CD4-positive, alpha-beta memory T cell (primary cell): ENCODE measurements at places on chromosomes 1 and 21. TPM values are rescaled to one million over a fixed set of nuclear protein-coding genes. Genes with fewer than 3 reads are reported as not detected.

The ATF3 gene
- total RNA-seq, result 2.7 TPM

- H3K27ac ChIP-seq, result no peak overlapping the region
- no peak overlapping the region for H3K4me3 ChIP-seq
- H3K4me1 ChIP-seq, result peaks cover 8% of the 10 kb centered on the region
- H3K27me3 ChIP-seq, result no peaks in the 10 kb centered on the region
Measured at GRCh38 chr1:234258071-234258470, 115.2 kb upstream of the COA6 start.

GRCh38 chr1:67937010-67937409 is 103.7 kb upstream of the GNG12 start:
- no peak overlapping the region for H3K27ac ChIP-seq
- DNase-seq, result no peak
- no peaks in the 10 kb centered on the region for H3K27me3 ChIP-seq
- no peak overlapping the region for H3K4me3 ChIP-seq
- H3K36me3 ChIP-seq, result no peaks in the 10 kb centered on the region

The TAGLN2 gene
- 207 TPM for total RNA-seq

DNA sequence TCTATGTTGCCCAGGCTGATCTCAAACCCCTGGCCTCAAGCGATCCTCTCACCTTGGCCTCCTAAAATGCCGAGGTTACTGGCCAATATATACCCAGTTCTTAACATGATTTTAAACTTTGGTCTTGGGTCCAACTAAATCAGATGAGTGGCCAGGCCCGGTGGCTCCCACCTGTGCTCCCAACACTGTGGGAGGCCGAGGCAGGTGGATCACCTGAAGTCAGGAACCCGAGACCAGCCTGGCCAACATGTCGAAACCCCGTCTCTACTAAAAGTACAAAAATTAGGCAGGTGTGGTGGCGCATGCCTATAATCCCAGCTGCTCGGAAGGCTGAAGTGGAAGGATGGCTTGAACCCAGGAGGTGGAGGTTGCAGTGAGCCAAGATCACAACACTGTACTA is 29.6 kb downstream of the TOMM20 start:
- no peak overlapping the region for H3K27ac ChIP-seq
- H3K36me3 ChIP-seq, result no peaks in the 10 kb centered on the region
- no peak for DNase-seq
- H3K4me1 ChIP-seq, result peaks cover 24% of the 10 kb centered on the region
- H3K27me3 ChIP-seq, result no peaks in the 10 kb centered on the region
- no peak overlapping the region for H3K4me3 ChIP-seq

The GIPC2 gene
- total RNA-seq, result 0.52 TPM

DNA sequence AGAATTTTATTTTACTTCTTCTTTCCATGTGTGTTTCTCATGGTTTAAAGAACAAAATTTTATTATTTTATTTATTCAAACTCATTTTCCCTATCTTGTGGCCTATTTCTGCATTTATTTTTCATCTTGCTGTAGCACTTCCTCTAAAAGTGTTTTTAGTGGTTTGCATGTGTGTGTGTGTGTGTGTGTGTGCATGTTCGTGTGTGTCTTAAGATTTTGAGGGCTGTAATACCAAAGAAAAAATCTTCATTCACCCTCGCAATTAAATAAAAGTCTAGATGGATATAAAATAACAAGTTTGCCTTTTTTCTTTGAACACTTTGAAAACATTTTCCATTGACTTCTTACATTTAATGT is 24.6 kb upstream of the FCRL3 start:
- H3K36me3 ChIP-seq, result no peaks in the 10 kb centered on the region
- no peak for DNase-seq
- H3K4me3 ChIP-seq, result no peak overlapping the region
- H3K27me3 ChIP-seq, result no peaks in the 10 kb centered on the region

DNA sequence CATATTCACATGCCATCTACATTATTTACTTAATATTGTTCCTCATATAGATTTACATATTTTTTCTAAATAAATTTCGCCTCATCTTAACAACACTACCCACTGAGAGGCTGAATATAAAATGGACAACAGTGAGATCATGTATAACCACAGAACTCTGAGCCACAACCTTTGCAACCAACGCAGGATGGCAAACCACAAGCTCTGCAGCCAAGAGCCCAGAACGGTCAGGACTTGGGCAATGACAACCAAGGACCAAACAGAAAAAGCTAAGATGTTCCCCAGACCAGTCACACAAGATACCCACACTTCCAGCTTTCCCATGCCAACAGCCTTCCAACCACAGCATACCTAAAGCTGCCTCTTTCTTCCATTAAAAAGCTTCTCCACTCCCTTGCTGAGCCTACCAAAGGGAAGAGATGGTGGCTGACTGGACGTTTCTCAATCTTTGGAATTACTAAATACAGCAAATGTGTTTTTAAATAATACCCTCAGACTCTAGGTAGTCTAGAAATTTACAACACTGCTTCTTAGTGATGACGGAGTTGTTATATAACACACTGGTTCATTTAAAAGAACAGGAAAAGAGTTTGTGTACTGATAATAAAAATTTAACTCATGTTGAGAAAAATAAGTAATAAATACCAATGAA is 117.9 kb downstream of the AKT3 start:
- no peak for DNase-seq
- H3K4me1 ChIP-seq, result no peaks in the 10 kb centered on the region
- no peak overlapping the region for H3K27ac ChIP-seq
- no peaks in the 10 kb centered on the region for H3K36me3 ChIP-seq
- H3K4me3 ChIP-seq, result no peak overlapping the region

The ST6GALNAC5 gene
- total RNA-seq, result not detected

GRCh38 chr21:25717491-25718147 is 17.1 kb downstream of the ATP5PF start:
- DNase-seq, result no peak
- H3K36me3 ChIP-seq, result peaks cover 5% of the 10 kb centered on the region
- H3K4me1 ChIP-seq, result no peaks in the 10 kb centered on the region
- H3K4me3 ChIP-seq, result no peak overlapping the region

DNA sequence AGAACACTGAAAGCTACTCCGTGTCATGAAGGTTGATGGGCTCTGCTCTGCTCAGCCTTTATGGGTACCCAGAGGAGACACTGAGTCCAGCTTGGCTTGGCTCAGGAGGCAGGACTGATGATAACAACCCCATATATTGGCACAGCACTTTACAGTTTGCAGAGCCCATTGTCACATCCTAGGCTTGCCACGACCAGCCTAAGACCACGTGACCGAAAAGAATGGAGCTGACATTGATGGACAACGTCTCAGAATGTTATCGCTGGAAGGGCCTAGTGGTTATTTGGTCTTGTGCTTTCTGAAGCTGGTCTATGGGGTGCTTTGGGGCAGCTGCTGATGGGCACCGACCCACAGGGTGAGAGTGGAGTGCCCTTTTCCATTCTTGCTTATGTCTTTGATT is 72.9 kb upstream of the RUNX3 start:
- H3K27me3 ChIP-seq, result no peaks in the 10 kb centered on the region
- H3K4me1 ChIP-seq, result peaks cover 18% of the 10 kb centered on the region
- DNase-seq, result no peak
- no peaks in the 10 kb centered on the region for H3K36me3 ChIP-seq
- no peak overlapping the region for H3K27ac ChIP-seq

GRCh38 chr1:208534599-208534897 is 290.4 kb upstream of the PLXNA2 start:
- H3K36me3 ChIP-seq, result no peaks in the 10 kb centered on the region
- no peaks in the 10 kb centered on the region for H3K27me3 ChIP-seq
- no peak overlapping the region for H3K4me3 ChIP-seq

DNA sequence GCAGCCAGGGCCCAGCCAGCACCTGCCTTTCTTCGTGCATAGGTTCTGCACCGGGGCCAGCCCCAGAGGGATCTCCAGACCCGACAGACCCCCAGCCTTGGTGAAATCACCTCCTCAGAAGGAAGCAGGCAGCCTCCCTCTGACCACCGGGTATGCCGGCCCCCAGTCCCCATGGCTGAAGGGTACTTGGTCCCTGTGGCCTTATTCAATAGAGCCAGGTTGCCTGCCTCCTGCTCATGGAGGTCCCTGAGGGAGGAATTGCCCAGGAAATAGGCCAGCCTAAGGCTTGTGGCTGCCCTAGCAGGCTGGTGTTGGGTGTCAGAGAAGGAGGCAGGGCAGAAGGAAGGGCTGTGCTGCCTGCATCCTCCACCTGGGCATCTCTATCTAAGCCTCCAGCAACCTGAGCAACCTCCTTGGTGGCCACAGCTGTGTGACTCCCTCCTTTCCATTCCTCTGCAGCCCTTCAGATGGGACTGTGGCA is 338.2 kb upstream of the VAMP3 start:
- H3K4me3 ChIP-seq, result no peak overlapping the region
- H3K27me3 ChIP-seq, result no peaks in the 10 kb centered on the region
- no peak for DNase-seq
- no peaks in the 10 kb centered on the region for H3K4me1 ChIP-seq

The CNIH4 gene
- 50.9 TPM for total RNA-seq

DNA sequence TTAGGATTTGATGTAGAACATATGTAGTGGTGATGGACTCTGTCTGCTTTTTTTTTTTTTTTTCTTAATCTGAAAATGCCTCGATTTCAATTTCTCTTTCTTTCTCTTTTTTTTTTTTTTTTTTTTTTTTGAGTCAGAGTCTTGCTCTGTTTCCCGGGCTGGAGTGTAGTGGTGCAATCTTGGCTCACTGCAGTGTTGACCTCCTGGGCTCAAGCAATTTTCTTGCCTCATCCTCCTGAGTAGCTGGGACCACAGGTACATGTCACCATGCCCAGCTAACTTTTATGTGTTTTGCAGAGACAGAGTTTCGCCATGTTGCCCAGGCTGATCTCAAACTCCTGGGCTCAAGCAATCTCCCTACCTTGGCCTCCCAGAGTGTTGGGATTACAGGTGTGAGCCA is 17.4 kb downstream of the MAST2 start:
- H3K27me3 ChIP-seq, result no peaks in the 10 kb centered on the region
- H3K27ac ChIP-seq, result no peak overlapping the region
- H3K4me3 ChIP-seq, result no peak overlapping the region
- no peaks in the 10 kb centered on the region for H3K36me3 ChIP-seq
